Lung (tissue), 17 donors: ENCODE measurements at places on chromosomes 1 and 21. TPM values are rescaled to one million over a fixed set of nuclear protein-coding genes. Genes with fewer than 3 reads are reported as not detected.

ATP1A4 gene
- total RNA-seq = 0.06 TPM

GNG5 gene
- total RNA-seq = 60.7 TPM

DNA sequence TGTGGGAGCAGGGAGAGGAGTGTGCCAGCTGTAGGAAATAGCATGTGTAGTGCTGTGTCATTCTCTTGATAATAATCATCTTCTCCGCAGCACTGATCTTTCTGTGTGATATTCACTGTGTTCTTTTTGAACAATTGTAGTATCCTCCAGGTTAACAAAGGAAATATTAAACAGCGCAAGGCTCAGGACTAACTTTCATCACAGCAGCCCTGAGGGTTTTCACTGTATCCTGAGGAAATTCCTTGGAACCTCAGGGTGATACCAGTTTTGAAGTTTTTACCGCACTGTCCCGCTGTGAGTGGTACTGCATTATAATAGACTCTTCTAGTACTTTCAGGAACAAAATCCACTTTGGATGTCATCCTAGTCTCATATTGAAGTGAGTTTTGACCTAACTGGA is 228.4 kb upstream of the COA6 start:
- no peak overlapping the region for H3K4me3 ChIP-seq
- H3K27ac ChIP-seq = no peak overlapping the region
- H3K36me3 ChIP-seq = no peaks in the 10 kb centered on the region
- H3K4me1 ChIP-seq = no peaks in the 10 kb centered on the region

- H3K36me3 ChIP-seq = no peaks in the 10 kb centered on the region
- no peak for DNase-seq
- no peak overlapping the region for H3K27ac ChIP-seq
- H3K4me3 ChIP-seq = no peak overlapping the region
These were observed 36.4 kb downstream of the WNT9A start for GRCh38 chr1:227911376-227911775.

DNA sequence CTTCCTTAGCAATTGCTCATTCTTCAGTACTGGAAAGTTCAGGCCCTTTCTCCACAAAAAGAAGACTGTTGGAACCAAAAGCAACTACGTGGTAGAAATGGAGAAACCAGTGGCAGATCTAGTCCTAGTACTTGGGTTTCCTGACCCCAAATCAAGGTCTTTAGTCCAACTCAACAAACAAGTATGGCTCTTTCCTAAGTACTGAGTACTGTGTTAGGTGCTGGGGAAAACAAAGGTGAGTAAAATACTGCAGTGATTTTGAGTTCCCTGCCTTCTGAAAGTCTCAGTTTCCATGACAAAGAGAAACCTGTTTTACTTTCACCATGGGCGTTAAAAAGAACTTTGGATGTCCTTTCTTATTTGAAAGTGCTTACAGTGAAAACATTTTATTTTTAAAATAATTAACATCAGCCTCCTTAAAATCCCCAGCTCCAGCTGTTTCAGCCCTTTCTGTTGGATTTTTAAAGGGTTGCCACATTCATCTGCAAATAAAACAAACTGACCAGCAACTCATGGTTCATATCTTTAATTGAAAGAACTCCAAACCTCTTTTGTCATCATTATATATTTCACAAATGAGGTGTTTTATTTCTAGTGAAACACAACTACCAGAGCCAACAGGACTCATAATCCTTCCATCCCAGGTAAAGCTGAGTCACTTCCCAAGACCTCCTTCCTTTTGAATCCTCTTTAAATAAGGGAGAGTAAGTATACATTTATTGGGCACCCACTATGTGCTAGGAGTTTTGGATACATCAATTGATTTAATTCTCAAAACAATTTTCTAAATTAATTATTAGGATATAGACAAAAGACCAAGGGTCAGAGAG is 35.4 kb downstream of the PLPP3 start:
- H3K36me3 ChIP-seq = no peaks in the 10 kb centered on the region
- H3K27ac ChIP-seq = peak overlapping the region; percentile 29
- DNase-seq = no peak
- no peak overlapping the region for H3K4me3 ChIP-seq
- H3K27me3 ChIP-seq = no peaks in the 10 kb centered on the region

GRCh38 chr1:176837708-176838107 is 326.8 kb downstream of the ASTN1 start:
- H3K4me1 ChIP-seq = no peaks in the 10 kb centered on the region
- H3K36me3 ChIP-seq = no peaks in the 10 kb centered on the region
- no peaks in the 10 kb centered on the region for H3K27me3 ChIP-seq
- H3K4me3 ChIP-seq = no peak overlapping the region

GRCh38 chr1:150626150-150626549 is 3.3 kb downstream of the ENSA start:
- no peak for DNase-seq
- H3K4me1 ChIP-seq = peaks cover 18% of the 10 kb centered on the region
- peaks cover 50% of the 10 kb centered on the region for H3K36me3 ChIP-seq
- no peak overlapping the region for H3K4me3 ChIP-seq
- H3K27me3 ChIP-seq = no peaks in the 10 kb centered on the region

DNA sequence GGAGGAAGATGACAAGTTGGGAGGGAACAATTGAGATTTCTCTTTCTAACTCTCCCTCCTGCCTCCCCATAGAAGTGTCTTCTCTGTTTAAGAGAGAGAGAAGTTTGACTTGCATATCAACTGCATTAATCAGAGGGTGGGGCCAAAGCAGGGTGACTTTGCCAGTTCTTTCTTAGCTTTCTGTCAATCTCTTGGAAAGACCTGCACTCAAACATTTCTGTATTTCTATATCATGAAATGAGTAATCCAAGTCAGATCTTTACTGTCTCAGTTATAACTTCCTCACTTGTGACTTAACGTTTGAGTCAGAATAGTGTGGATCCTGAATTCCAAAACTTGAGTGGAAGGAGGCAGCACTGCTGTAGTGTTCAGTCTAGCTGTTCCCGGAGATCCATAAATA is 180.8 kb upstream of the KCNK2 start:
- H3K27ac ChIP-seq = no peak overlapping the region
- no peaks in the 10 kb centered on the region for H3K27me3 ChIP-seq
- H3K4me1 ChIP-seq = no peaks in the 10 kb centered on the region
- no peak overlapping the region for H3K4me3 ChIP-seq
- DNase-seq = no peak
- no peaks in the 10 kb centered on the region for H3K36me3 ChIP-seq

GREM2 gene
- 0.92 TPM for total RNA-seq

GRCh38 chr1:84425150-84425896 is 27.0 kb downstream of the DNASE2B start:
- no peak overlapping the region for H3K4me3 ChIP-seq
- no peaks in the 10 kb centered on the region for H3K36me3 ChIP-seq
- H3K4me1 ChIP-seq = no peaks in the 10 kb centered on the region

DNA sequence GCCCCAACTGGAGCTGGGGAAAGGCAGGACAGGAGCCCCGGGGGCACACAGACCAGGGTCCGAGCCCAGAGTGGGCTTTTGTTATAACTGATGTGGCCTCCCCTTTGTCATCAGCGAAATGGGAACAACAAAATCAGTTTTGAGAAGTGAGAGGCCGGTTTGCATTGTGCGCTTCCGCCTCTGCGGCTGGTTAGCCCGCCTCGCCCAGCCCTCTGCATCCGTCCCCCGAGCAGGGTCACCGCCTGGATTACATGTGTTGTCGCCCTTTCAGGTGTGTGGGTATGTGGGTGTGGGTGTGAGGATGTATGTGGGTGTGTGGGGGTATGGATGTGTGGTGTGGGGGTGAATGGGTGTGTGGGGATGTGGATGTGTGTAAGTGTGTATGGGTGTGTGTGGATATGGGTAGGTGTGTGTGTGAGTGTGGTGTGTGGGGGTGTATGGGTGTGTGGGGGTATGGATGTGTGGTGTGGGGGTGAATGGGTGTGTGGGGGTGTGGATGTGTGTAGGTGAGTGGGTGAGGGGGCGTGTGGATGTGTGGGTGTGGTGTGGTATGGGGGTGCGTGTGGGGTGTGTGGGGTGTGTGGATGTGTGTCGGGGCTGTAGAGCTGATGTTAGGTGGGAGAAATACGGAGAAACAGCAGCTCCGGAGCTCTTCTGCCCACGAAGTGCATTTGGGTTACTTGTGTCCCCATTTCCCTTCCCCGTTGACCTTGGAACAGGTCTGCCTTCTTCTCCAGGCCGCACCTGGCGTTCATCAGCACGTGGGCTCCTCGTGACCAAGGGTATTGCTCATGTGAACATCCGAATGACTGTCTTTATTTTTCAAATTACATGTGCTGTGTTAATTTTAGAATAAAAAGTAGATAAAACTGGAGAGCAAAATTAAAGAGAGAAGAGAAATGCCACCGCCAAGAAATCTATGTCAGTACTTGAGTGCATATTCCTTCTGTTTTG is 67.6 kb downstream of the FHAD1 start:
- H3K4me1 ChIP-seq = peaks cover 12% of the 10 kb centered on the region
- H3K4me3 ChIP-seq = no peak overlapping the region
- H3K36me3 ChIP-seq = no peaks in the 10 kb centered on the region
- no peak overlapping the region for H3K27ac ChIP-seq
- no peaks in the 10 kb centered on the region for H3K27me3 ChIP-seq

DNA sequence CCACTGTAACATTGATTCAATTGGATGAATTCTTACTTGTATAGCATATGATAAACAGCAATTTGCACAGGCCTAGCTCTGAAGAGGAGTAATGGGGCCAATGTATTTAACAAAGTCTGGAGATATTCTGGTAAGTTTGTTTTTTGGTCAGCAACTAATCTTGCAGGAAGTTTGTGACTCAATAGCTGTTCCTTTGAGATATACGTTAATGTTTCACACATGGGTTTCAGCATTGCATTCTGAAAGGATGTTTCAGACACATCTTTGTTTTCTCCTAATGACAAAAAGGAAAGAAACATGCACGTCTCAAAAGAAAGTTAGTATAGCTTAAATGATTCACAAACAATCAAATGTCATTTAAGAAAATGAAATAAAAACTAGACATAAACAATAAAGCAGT is 49.0 kb downstream of the LTN1 start:
- peaks cover 3% of the 10 kb centered on the region for H3K4me1 ChIP-seq
- H3K27me3 ChIP-seq = no peaks in the 10 kb centered on the region
- H3K27ac ChIP-seq = no peak overlapping the region
- H3K36me3 ChIP-seq = peaks cover 4% of the 10 kb centered on the region
- no peak for DNase-seq
- no peak overlapping the region for H3K4me3 ChIP-seq

- peak; percentile 84 for DNase-seq
- H3K27me3 ChIP-seq = no peaks in the 10 kb centered on the region
- no peaks in the 10 kb centered on the region for H3K4me1 ChIP-seq
- no peaks in the 10 kb centered on the region for H3K36me3 ChIP-seq
These were observed 201.5 kb downstream of the LMO4 start for GRCh38 chr1:87530042-87530807.

DNA sequence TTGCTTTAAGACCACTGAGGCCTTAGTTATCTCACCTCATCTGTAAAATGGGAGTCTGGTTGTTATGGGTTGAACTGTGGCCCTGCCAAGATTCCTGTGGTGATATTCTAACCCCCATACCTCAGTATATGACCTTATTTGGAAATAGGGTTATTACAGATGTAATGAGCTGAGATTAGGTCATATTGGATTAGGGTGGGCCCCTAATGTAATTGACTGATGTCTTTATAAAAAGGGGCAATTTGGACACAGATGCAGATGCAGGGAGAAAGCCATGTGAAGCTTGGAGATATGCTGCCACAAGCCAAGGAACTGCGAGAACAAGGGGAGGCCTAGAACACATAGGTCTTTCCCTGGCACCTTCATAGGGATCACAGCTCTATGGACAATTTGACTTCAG is 3.9 kb downstream of the C1orf87 start:
- no peak overlapping the region for H3K27ac ChIP-seq
- H3K36me3 ChIP-seq = no peaks in the 10 kb centered on the region
- no peak for DNase-seq
- H3K27me3 ChIP-seq = no peaks in the 10 kb centered on the region
- no peaks in the 10 kb centered on the region for H3K4me1 ChIP-seq

RNU1-2 gene
- 3,134 TPM for total RNA-seq

HAX1 gene
- total RNA-seq = 86.8 TPM

- no peaks in the 10 kb centered on the region for H3K27me3 ChIP-seq
- no peak for DNase-seq
- H3K27ac ChIP-seq = no peak overlapping the region
- H3K4me1 ChIP-seq = no peaks in the 10 kb centered on the region
- no peak overlapping the region for H3K4me3 ChIP-seq
These were observed 2.3 kb upstream of the OR6K6 start for GRCh38 chr1:158752155-158752712.

TNFRSF18 gene
- total RNA-seq = 4.0 TPM

FCER1G gene
- 169 TPM for total RNA-seq

UBL4B gene
- total RNA-seq = not detected

DNA sequence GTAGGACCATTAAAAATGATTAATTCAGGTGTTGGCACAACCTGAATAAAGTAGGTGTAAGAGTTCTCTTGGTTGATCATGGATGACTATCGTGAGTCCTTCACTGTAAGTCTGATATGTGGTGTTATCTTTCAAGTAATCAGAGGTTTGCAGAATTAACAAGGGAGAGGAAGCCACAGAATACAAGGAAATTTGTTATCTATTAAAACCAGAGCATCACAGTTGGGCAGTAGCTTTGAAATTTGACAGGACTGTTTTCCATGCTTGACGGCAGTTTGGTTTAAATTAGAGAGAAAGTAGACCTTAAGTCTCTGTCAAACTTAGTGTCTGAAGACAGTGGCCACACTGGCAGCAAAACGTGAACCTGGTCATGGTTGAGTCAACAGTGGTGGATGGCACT is 139.5 kb upstream of the KCNK2 start:
- DNase-seq = no peak
- H3K27me3 ChIP-seq = no peaks in the 10 kb centered on the region
- H3K4me1 ChIP-seq = no peaks in the 10 kb centered on the region
- H3K36me3 ChIP-seq = no peaks in the 10 kb centered on the region
- H3K4me3 ChIP-seq = no peak overlapping the region
- no peak overlapping the region for H3K27ac ChIP-seq

GRCh38 chr1:31800674-31800967 is 15.2 kb downstream of the SPOCD1 start:
- no peak for DNase-seq
- H3K36me3 ChIP-seq = no peaks in the 10 kb centered on the region
- peaks cover 16% of the 10 kb centered on the region for H3K4me1 ChIP-seq
- H3K4me3 ChIP-seq = no peak overlapping the region
- H3K27ac ChIP-seq = no peak overlapping the region

CLCN6 gene
- total RNA-seq = 16.7 TPM

DNA sequence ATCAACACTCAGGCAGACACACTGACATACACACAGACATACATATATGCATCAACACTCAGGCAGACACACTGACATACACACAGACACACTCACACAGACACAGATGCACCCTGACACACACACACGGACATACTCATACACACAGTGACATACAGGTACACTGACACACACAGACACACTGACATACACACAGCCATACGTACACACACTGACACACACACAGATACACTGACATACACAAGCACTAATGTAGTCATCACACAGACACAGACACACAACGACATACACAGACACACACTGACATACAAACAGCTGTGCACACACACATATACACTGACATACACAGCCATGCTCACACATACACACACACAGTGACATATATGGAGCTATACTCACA is 131.0 kb upstream of the CSF3R start:
- H3K27me3 ChIP-seq = peaks cover 5% of the 10 kb centered on the region
- no peak overlapping the region for H3K27ac ChIP-seq
- DNase-seq = no peak
- no peaks in the 10 kb centered on the region for H3K36me3 ChIP-seq
- H3K4me3 ChIP-seq = no peak overlapping the region

TCHH gene
- total RNA-seq = 0.03 TPM
